Mesenteric fat pad (tissue), 1 donor: ENCODE measurements at places on chromosomes 3 and 15. TPM values are rescaled to one million over a fixed set of nuclear protein-coding genes. Genes with fewer than 3 reads are reported as not detected.

The NANOGP8 gene
- total RNA-seq = not detected

GRCh38 chr3:130905551-130905950, 11.7 kb downstream of the ATP2C1 start:
- DNase-seq = no peak

- no peak for DNase-seq
Observed at GRCh38 chr3:65996589-65996988, 42.1 kb downstream of the MAGI1 start.

DNA sequence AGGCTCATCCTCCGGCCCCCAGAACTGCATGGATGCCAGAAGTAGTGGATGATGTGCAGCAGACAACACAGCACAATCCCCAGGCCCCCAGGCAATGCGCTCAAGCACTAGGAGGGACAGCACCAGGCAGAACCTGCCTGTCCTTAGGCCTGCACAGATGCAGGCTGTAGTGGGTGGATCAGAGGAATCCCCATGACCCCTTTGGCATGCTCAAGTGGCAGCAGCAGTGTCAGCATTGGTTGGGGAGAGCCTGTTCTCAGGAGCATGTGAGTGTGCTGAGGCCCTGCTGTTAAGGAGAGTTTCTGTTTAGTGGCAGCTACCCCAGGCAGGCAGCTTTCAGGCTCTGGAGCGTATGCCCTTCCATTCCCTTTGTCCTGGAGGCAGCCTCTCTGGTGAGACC, 25.1 kb upstream of the CD200R1L start:
- DNase-seq = no peak

DNA sequence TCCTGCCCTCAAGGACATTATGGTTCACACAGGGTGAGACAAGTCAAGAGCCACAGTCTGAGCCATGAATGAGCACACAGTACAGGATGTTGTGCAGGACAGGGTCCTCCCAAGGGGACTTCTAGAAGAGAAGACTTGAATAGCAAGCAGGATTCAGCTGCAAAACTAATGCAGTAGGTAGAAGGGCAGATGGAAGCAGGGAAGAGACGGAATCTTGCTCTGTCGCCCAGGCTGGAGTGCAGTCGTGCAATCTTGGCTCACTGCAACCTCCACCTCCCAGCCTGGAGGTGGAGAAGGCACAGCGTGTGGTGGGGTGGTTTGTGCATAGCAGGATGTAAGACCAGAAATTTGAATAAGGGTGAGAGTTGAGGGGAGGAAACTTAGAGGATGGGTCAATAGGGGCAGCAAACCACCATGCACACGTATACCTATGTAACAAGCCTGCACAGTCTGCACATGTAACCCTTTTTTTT, 8.0 kb downstream of the BCL2L10 start:
- DNase-seq = no peak

The SMCO1 gene
- total RNA-seq = not detected

- DNase-seq = no peak
Observed at GRCh38 chr3:183430325-183430957, 2.0 kb upstream of the MCF2L2 start.

- DNase-seq = no peak
Observed at GRCh38 chr3:84223512-84223911, 735.3 kb upstream of the CADM2 start.

DNA sequence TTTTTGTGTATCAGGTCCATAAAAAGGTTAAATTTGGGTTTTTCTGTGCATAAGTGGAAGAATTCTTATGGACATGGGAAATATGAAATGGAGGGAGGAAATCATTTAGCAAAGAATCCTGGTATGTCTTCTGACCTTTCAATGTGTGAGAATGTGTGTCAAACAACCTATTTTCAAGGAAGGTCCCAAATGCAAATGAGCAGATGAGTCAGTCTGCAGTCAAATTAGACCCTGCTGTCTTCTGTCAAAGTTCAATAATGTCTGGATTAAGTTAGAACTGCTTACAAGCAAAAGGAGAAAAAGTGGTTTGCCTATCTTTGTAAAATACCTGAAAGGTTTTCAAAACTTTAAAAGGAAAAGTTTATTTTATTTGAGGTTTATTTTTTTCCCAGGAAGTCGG, 15.3 kb downstream of the FBN1 start:
- no peak for DNase-seq

The FAM240A gene
- not detected for total RNA-seq

DNA sequence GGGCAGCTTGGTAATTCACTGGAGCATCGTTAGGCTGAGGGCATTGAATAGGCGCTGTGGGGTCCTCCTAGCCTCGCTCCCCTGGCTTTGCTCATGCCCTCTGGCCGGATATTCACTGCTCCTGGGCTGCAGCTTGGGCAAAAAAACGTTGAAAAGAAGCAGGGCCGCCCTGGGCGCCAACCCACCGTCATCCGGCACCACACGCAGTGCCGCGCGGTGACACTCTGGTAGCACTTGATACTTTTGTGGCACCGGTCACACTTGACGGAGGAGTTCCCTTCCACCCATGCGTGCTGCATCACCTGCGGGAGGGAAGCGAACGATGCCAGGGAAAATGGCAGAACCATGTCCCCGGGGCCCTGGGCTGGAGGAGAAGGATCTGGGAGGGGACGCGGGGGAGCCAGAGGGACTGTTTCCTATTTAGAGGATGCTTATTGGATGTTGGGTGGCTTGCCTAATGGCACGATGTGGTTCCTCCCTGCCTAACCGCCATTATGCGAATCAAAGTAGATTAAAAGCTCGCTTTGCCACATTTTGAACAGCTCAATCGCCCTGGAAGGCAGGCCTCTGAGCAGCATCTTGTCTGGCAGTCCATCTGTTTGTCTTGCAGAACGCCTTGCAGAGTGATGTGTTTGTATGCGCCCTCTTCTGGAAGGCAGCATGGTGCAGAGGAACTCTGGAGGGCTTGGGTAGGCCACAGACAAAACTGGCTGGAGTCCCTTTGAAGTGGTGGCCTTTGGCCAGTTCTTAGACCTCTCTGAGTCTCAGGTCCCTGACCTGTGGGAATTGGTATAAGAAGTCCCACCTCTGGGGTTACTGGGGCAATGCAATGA, 93.2 kb downstream of the DGKG start:
- DNase-seq = no peak

The STRIT1 gene
- not detected for total RNA-seq

DNA sequence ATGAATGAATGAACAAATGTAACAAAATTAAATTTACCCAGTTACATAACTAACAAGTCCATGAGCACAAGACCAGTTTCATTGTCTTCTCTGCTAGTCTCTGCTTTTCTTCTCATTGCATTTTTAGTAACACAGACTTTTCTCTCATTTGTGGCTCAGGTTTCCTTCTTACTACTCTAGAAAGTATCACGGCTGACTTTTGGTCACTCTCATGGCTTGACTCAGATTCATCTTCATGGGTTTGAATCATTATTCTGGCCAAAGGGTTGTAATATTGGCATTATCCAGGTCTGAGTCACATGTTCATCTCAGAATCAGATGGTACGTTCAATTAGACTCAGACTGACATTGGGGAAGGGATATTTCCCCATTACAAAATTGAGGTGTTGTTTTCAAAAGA, 121.5 kb upstream of the SATB1 start:
- no peak for DNase-seq
